Camera-type eye (tissue), 1 donor: ENCODE measurements at places on chromosomes 2 and 18. TPM values are rescaled to one million over a fixed set of nuclear protein-coding genes. Genes with fewer than 3 reads are reported as not detected.

The AFF3 gene
- 29.7 TPM for total RNA-seq

The MLPH gene
- 10.6 TPM for total RNA-seq

The NAT8 gene
- not detected for total RNA-seq

The RAD51AP2 gene
- total RNA-seq = 0.27 TPM

The MC2R gene
- total RNA-seq = not detected

The NLRC4 gene
- total RNA-seq = 0.11 TPM

The PHLPP1 gene
- total RNA-seq = 51.0 TPM

The CYS1 gene
- 9.7 TPM for total RNA-seq

The CDC42EP3 gene
- 29.7 TPM for total RNA-seq

The GREB1L gene
- 14.9 TPM for total RNA-seq

The BCL2 gene
- total RNA-seq = 34.4 TPM
